ENCODE measurements at places on chromosomes 5 and 9. TPM values are rescaled to one million over a fixed set of nuclear protein-coding genes. Genes with fewer than 3 reads are reported as not detected.

- no peaks in the 10 kb centered on the region for H3K27me3 ChIP-seq
- no peak overlapping the region for H3K4me3 ChIP-seq
- no peak overlapping the region for H3K27ac ChIP-seq
- no peaks in the 10 kb centered on the region for H3K4me1 ChIP-seq
These were observed 954.5 kb downstream of the DTWD2 start for GRCh38 chr5:118033686-118034338.

- DNase-seq: no peak
- H3K36me3 ChIP-seq: no peaks in the 10 kb centered on the region
- H3K4me3 ChIP-seq: no peak overlapping the region
These were observed 123.5 kb upstream of the LMX1B start for GRCh38 chr9:126490214-126490631.

- H3K27ac ChIP-seq: peak overlapping the region; percentile 6
- no peaks in the 10 kb centered on the region for H3K36me3 ChIP-seq
- H3K27me3 ChIP-seq: no peaks in the 10 kb centered on the region
- DNase-seq: no peak
- H3K4me3 ChIP-seq: peak overlapping the region; percentile 48
- peaks cover 36% of the 10 kb centered on the region for H3K4me1 ChIP-seq
These were observed 486 bp downstream of the NPDC1 start for GRCh38 chr9:137045294-137046087.

DCAF12 gene
- 31.2 TPM for total RNA-seq

DNA sequence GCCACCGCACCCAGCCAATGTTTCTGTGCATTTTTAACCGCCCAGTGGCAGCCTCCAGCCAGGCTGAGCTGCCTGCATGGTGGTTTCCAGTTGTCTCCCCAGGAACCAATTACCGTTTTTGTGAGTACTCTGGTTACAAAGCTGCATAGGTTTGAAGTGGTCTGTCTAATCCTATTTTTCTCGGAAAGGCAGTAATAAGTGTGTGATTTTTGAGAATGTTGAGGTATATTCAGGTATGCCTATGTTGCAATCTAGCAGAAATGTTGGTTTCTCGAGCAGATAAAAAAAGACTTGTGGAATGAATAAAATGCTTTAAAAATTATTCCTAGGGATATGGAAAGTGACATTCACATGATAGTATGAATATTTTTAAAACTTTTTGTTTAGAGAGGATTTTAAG lies 41.5 kb upstream of the ANKH start:
- H3K4me1 ChIP-seq: no peaks in the 10 kb centered on the region
- DNase-seq: no peak
- no peak overlapping the region for H3K4me3 ChIP-seq
- no peak overlapping the region for H3K27ac ChIP-seq

GRCh38 chr9:133115604-133116345 lies 5.3 kb downstream of the RALGDS start:
- H3K36me3 ChIP-seq: peaks cover 6% of the 10 kb centered on the region
- DNase-seq: no peak
- H3K4me3 ChIP-seq: no peak overlapping the region
- peaks cover 85% of the 10 kb centered on the region for H3K4me1 ChIP-seq
- H3K27ac ChIP-seq: no peak overlapping the region
